ENCODE measurements at places on chromosomes 13 and 19.

GRCh38 chr13:24176351-24177101 lies 16.0 kb downstream of the SPATA13 start:
- DNase-seq = no peak

DNA sequence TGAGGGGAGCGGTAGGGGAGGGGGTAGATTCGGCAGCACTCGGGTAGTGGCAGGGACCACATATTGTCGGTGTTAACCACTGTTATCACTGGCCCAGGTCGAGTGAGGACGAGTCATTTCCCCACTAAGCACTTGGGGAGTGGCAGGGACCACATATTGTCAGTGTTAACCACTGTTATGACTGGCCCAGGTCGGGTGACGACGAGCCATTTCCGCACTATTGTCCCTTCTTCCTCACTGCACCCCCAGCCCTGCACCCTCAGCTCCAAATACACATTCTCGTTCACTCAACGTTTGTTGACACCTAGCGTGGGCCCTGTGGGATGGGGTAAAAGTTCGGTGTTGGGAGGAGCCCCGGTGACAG lies 467 bp upstream of the CLN5 start:
- DNase-seq = no peak

GRCh38 chr19:2010135-2010668 lies 5.3 kb downstream of the BTBD2 start:
- no peak for DNase-seq

DNA sequence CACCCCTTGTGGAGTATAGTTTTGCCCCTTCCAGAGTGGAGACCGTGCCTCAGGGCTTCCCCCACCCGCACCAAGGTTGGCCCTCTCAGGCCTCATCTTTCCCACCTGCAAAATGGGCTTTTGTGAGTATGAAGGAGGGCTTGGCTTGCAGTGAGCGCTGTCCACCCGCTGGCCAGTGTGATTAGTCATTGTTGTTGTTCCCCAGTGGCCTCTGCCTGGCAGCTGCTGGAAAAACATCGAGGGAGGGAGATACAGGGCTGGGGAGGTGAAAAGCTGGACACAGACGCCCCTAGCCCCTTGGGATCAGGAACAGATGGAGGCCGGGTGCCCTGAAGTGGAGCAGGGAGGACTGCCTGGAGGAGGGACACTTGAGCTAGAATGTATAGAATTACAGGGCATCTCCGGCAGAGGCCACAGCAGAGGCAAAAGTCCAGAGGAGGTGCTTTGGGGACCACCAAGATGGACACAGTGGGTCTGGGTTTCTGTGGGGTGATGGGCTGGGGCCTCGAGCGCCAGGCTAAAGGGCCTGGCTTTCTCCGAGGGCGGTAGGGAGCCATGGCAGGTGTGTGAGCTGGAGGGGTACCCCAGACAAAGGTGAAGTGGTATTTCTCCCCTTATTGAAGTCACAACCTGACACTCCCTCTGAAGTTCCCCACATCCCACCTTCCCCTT lies 3.9 kb upstream of the IL12RB1 start:
- no peak for DNase-seq

DNA sequence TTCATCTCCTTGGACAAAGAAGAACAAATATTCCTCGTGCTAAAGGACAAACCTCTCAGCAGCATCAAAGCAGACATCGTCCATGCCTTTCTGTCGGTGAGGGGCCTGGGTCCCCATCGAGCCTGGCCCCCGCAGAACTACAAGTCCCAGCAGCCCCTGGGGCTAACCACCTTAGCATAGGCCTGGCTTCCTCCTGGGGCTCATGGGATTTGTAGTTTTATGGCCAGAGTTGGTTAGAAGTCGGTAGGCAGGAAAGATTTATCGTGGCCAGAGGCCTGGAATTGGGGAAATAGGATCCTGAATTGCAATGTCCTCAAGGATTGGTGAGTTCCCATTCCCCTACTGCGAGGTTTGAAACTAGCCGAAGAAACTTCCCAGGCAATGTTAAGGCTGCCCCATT lies 19.6 kb downstream of the TMEM150B start:
- DNase-seq = no peak

DNA sequence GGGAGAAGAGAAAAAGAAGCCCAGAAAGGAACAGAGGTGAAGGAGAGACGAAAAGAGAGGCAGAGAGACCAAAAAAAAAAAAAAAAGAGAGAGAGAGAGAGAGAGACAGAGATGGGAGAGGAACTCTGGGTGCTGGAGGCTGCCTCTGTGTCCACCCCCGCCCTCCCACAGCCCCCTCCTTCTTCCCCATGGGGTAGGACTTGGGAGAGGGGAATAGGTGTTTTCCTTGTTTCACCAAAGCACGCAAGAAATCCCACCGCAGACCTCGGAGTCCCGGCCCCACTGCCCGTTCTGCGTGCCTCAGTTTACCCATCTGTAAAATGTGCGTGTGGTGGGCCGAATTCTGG lies 4.9 kb downstream of the ONECUT3 start:
- DNase-seq = no peak

DNA sequence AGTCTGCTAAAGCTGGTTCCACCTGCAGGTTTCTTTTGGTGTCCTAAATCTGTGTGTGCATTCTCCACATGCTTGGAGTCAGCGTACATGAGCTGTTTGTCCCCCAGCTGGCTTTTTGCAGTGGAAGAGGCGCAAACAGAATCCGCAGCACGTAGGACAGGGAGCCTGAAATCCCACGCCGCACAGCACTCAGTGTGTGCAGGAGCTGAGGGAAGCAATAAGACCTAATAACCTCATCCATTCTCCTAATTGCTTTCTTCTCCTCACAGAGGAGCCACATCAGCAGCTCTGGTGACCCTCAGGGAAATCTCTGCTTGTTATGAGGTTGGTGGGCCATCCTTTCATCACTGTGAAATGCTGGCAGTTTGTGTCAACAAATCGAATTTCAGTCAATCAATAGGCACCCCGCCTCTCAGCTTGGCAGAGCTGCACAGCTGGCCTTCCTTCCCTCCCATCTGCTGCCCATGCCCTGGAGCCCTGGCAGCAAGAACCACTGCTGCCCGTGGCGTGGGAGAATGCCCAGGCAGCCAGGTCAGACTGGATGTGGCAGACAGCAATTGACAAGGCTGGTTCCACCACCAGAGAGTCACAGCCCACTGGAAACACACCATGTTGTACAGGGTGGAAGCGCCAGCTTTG lies 136.7 kb downstream of the ZDHHC20 start:
- no peak for DNase-seq

- no peak for DNase-seq
Measured at GRCh38 chr13:21071924-21072323, 10.5 kb upstream of the LATS2 start.

GRCh38 chr13:24802074-24802473 lies 38.1 kb downstream of the RNF17 start:
- no peak for DNase-seq

DNA sequence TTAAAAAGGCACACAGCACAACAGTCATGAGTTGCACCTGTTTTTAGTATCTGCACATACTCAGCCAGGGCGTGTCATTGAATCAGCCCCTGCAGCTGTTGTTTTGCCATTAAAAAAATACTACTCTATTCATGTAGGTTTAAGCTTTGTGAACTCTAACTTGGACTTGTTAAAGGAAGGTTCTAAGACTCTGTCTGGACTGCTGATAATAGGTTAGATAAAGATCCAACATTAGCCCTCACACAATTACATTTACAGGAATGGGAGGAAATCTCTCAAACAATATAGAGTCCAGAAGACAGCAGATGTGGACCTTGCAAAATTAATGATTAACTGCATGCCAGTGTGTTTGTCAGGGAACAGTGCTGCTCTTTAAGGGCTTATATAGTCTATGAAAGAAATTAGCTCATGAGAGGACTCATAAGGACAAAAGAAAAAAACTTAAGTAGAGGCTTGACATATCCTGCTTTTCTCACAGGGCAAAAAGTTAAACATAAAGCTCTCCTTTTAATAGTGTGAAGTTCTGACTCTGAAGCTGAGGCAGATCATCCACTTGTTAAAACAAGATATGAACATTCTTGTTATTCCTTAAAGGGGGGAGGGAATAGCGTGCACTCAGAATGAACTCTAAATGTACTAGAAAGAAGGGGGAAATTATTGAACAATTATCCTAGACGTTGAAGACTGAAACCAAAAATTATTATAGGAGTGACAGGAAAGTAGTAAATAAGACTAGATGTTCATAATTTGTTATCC lies 243.6 kb downstream of the NDFIP2 start:
- no peak for DNase-seq

GRCh38 chr19:44876930-44877535 lies 14.0 kb upstream of the TOMM40 start:
- no peak for DNase-seq

GRCh38 chr13:113425941-113426590 lies 27.2 kb downstream of the ADPRHL1 start:
- DNase-seq = no peak

DNA sequence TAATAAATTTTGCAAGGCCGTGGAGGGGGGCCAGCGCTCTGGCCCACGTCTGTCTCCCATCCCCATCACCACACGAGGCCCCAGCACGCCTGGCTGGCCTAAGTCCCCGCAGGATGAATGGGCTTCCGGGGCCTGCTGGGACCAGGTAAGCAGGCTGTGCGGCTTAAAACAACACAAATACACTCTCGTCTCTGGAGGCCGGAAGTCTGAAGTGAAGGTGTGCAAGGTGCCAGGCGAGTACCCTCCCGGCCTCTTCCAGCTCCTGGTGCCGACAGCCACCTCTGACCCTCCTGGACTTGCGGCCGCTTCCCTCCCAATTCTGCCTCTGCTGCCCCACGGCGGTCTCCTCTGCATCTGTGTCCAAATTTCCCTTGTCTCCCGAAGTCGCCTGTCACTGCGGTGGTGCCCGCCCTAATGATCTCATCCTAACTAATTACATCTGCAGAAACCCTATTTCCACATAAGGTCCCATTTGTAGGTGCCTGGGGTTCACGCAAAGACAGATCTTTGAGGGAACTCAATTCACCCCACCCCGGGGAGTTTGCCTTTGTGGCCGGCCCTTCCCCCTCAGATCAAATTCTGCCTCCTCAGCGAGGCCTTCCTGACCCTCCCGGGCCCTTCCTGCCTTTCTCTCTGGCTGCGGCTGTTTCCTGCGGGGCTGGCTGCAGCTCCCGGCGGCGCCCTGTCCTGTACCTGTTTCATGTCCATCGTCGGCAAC lies 8.1 kb upstream of the PTBP1 start:
- no peak for DNase-seq

- DNase-seq = peak; percentile 57
Measured at GRCh38 chr19:54231077-54231931, 8.5 kb upstream of the LILRB3 start.

- DNase-seq = no peak
Measured at GRCh38 chr13:106714271-106714982, 146.5 kb upstream of the ARGLU1 start.

GRCh38 chr19:31943191-31943661 lies 402.2 kb upstream of the ZNF507 start:
- DNase-seq = no peak

DNA sequence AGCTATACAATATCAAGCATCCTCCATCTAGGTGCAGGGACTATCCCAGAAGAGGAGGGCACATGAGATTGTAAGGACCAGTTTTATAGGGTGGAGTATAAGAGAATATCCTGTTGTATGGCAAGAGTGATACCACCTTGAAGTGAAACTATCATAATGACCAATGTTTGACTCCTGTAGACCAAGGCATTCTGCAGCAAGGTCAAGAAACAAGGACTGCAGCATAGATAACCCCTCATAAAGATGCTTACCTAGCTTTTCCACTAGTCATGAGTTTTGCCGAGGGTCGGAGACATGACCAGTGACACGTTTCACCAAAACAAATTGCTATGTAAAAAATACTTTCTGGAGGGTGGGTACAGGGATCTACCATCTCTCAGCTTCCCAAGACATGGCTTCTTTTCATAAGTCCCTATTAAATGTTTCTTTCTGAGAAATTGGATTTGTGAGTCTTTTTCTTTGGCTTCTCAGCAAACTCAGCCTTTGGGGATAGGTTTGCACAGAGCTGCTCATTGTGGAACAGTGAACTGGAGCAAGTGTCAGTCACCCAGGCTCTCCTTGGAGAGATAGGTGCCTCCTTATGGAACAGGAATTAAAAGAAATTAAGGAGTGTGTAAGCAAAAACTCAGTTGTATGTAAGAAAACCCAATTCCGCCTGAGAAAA lies 28.2 kb upstream of the CYSLTR2 start:
- DNase-seq = no peak

- DNase-seq = no peak
Measured at GRCh38 chr13:52706081-52706480, 33.5 kb downstream of the CNMD start.

- DNase-seq = no peak
Measured at GRCh38 chr13:110403315-110403714, 96.2 kb downstream of the COL4A2 start.

GRCh38 chr13:113466383-113466782 lies 13.1 kb upstream of the ADPRHL1 start:
- no peak for DNase-seq

- no peak for DNase-seq
Measured at GRCh38 chr13:97883396-97883795, 70.1 kb upstream of the IPO5 start.

DNA sequence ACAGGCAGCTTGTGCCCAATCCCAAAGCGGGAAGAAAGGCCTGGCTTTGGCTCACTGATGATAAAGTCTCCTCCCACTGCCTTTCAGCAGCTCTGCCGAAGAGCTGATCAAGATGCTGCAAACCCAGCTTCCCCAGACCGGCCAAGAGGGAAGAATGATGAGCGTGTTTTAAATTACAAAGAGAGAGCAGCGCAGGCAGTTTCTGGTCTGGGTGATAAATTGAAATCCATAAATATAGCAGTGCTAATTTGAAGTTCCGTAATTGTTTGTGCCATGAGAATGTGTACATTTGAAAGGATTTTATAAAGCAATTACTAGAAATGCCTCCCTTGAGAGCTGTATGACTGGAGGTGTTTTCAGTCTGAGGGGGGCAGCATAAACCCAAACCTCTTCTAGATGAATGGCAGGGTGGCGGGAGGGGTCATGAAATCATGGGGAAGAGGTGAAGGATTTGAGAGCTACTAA lies 171.8 kb downstream of the STK24 start:
- DNase-seq = no peak

- no peak for DNase-seq
Measured at GRCh38 chr13:111247552-111247951, 72.9 kb upstream of the TEX29 start.

- no peak for DNase-seq
Measured at GRCh38 chr13:36067746-36068381, 63.3 kb downstream of the DCLK1 start.

DNA sequence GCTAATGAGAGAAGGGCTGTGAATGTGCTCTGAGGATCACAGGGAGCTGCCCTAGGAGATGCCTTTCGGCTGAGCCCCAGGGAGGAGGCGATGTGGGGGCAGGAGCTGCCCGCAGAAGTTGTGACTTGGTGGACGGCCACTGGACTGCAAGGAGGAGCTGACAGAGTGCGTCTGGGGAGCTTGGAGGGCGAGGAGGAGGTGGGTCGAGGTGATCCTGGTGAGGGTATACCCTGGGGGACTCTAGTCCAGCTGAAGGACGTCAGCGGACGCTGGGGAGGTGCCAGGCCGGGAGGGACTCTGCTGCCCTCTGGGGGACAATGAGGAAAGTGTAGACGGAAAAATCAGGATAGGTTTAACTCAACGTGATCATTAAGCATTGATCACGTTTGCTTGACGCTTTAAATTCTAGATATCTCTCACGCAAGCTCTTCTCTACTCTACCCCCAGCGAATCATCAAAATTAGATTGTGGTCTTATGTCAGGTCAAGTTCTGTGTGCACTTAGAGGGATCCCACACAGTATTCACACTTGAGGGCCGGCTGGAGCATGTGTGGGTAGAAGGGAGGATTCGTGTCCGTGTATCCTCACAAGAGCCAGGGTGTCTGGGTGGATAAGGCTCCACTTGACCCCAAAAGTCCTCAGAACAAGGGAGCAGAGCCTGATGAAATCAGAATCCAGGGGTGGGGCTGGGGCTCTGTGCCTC lies 3.3 kb upstream of the CEACAM7 start:
- DNase-seq = no peak
